ENCODE measurements at places on chromosomes 12 and 14. TPM values are rescaled to one million over a fixed set of nuclear protein-coding genes. Genes with fewer than 3 reads are reported as not detected.

GRCh38 chr14:23112359-23113178 lies 6.5 kb downstream of the CEBPE start:
- peak; percentile 90 for DNase-seq

DNA sequence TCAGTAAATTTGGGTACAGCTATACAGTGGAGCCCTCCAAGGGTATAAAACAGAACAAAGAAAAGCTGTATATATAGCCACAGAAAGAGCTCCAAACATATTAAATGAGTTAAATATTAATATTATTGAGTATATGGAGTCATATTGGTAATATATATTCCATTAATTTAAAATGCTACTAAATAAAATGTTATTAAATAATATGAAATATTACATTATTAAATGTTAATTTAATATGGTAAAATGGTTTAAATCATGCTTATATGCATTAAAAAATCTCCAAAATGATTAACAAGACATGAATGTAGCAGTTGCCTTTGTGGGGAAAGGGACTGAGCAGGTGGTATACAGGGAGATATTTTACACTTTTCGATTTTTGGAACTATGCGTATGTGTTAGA lies 164.0 kb downstream of the PELI2 start:
- no peak for DNase-seq

- no peak for DNase-seq
Measured at GRCh38 chr12:12817616-12818015, 4.5 kb downstream of the DDX47 start.

LALBA gene
- not detected for total RNA-seq

DNA sequence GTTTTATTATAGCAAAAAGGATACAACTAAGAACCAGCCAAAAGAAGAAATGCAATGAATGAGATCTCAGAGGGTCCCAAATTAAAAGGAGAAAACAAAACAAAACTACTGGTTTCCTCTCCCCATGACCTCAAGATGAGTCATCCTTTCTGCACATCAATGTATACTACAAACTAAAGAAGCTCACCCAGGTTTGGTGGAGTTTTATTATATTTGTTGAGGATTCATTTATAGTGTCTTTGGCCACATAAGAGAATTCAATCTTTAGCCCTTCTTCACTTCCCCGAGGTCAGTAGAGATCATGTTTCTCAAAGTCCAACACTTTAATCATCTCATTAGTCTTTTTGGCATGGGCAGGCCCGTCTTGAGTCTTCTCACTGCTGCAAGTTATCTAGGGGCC lies 210.6 kb downstream of the SLC6A15 start:
- no peak for DNase-seq

NPFF gene
- not detected for total RNA-seq

HAL gene
- 2.5 TPM for total RNA-seq

GRCh38 chr12:25734529-25735180 lies 181.6 kb upstream of the LMNTD1 start:
- DNase-seq = no peak

ASIC1 gene
- total RNA-seq = 0.71 TPM

DNA sequence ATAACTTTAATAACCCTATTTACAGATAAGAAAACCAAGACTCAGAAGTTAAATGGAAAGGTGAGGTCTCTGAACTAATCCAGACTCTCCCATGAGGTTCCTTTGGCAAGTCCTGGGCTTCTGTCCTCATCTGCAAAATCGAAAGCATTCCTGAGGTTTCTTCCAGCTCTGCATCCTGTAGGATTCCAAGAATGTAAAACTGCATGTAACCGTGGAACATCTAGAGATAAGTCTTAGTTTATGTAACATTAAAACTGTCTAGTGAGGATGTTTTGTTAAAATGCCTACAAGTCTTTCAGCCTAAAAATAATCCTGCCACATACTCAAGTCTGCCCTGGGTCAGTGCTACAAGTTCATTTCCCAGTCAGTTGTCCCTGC lies 7.3 kb upstream of the ITFG2 start:
- no peak for DNase-seq

DNA sequence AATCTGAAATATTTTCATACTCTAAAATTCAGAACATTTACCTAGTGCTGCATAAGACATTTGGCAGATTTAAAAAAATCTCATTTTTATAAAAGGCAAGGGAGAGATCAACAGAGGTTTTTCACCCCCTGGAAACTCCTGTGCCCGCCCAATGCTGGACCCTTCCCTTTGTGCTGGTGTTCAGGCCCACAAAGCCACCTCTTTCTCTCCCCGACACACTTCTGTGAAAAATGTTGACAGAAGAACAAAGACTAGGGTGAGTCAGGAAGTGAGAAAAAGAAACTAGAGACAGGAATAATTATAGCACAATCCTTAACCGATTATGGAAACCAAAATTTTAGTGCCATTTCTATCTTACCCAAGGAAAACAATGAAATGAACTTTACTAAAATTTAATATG lies 197.7 kb upstream of the STXBP6 start:
- DNase-seq = no peak

DNA sequence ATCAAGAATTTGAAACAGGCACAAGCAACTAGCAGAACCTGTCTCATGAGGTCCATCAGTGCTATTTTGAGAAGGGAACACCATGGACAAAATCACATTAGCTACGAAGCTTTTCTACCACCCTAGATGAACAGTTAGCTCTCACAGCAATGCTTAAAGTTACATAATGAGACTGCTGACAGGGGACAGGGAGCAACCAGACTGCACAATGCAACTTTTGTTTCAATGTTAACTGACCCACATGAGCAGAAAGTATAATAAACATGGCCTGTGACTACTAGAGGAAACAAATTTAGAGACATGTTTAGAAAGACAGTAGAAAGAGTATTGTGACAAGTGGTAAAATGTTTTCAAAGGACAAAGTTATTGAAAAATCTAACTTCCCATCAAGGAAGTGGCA lies 282.8 kb downstream of the CEP128 start:
- DNase-seq = no peak

B3GNT4 gene
- total RNA-seq = not detected

GRCh38 chr14:33951183-33951840 lies 438 bp upstream of the EGLN3 start:
- no peak for DNase-seq

- DNase-seq = no peak
Measured at GRCh38 chr14:36014236-36014635, 162.3 kb downstream of the PTCSC3 start.

GRCh38 chr12:80512781-80513180 lies 68.7 kb downstream of the PTPRQ start:
- DNase-seq = peak; percentile 81

TAS2R7 gene
- not detected for total RNA-seq

GRCh38 chr12:129246630-129247029 lies 393.4 kb downstream of the GLT1D1 start:
- no peak for DNase-seq

IFNG gene
- not detected for total RNA-seq

HOXC10 gene
- total RNA-seq = 0.16 TPM

DNA sequence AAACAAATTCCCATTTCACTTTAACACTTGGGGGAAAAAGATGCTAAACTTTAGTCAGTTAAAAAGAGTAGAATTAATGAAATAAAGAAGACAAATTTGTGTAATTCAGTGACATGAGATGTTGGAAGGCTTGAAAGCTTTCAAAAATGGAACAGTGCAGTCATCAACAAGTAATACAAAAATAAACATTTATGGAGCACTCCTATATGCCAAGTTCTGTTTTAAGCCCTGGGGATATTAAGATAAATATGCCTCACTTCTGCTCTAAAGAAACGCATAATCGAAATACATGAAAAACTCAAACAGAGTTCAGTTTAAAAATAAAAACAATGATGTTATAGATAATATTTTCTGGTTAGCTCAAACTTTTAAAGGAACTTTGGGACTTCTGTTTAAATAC lies 93.0 kb downstream of the KCNH5 start:
- no peak for DNase-seq

ADAM21 gene
- total RNA-seq = 0.13 TPM

DNA sequence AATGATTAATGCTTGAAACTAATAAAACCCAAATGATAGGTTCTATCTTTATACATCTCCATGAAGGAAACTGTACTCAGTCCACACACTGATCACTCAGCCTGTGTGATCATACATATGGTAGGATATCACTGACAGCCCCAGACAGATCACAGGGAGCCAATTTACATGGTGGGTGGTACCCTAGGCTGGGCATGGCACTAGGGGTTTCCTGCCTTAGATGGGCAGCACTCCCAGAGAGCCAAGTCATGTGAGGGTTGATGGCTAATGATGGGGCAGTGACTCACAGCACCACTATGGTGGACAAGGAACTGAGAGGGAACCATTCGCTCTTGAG lies 89.6 kb upstream of the PTPRR start:
- no peak for DNase-seq

- DNase-seq = no peak
Measured at GRCh38 chr12:24361877-24362580, 412.6 kb upstream of the SOX5 start.

GLI1 gene
- total RNA-seq = 0.13 TPM

- DNase-seq = no peak
Measured at GRCh38 chr14:72503696-72504368, 390.1 kb downstream of the DPF3 start.

DNA sequence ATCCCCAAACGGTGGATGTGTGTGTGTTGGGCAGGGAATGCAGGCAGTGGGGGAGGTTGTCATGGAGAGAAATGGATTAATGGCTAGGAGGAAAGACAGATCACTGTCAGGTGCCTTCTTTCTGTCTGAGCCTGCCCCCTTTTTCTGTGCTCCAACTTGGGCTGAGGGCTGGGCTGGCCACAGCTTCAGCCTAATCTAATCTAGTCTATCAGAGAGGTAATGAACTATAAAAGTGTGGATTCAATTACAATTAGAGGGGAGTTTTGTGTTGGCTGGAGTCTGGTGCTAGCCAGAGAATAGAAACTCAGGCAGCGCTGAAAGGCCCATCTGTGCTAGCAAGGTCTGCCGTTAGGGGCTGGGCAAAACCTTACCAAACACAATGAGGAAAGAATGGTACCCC lies 41.2 kb downstream of the NEUROD4 start:
- no peak for DNase-seq

DNA sequence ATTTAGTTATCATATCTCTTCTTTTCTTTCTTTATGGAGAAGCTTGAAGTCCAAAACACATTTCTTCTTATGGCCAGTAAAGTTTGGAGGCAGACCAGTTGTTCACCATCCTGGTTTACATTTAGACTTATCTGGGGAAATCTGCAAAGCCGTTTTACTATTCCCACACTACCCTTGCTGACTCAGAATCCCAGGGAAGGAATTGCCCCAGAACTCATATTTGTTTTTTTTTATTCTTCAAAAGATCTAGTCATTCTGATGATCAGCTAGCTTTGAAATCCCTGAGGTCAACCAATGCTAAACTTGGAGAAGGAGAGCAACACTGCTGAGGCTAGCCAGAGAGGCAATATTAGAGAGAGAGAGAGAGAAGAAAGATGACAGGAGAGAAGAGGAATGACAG lies 12.3 kb upstream of the LMO3 start:
- no peak for DNase-seq

GRCh38 chr12:110281549-110282299 lies 677 bp downstream of the ATP2A2 start:
- no peak for DNase-seq

DNA sequence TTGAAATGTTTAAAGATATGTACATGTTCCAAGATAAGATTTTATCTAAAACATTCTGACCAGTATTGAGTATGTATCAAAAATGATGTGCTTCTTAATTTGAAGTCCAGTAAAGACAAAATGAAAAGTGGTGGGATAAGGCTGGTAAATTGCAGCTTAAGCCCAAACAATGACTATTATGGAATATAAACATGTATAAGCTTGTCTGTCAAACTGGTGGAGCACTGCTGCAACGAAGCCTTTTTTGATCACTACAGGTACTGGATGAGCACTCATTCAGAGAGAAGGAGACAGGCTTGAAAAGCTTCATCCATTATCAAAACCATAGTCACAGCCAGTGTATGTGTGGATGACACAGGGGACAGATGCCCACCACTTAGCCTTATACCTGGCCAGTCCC lies 138.4 kb downstream of the ATP23 start:
- DNase-seq = no peak

- DNase-seq = no peak
Measured at GRCh38 chr12:116390401-116391335, 113.2 kb upstream of the MED13L start.

BEST3 gene
- not detected for total RNA-seq

GRCh38 chr12:64696080-64696741 lies 63.0 kb downstream of the GNS start:
- DNase-seq = no peak

- no peak for DNase-seq
Measured at GRCh38 chr14:50768680-50769079, 62.3 kb downstream of the NIN start.

DNA sequence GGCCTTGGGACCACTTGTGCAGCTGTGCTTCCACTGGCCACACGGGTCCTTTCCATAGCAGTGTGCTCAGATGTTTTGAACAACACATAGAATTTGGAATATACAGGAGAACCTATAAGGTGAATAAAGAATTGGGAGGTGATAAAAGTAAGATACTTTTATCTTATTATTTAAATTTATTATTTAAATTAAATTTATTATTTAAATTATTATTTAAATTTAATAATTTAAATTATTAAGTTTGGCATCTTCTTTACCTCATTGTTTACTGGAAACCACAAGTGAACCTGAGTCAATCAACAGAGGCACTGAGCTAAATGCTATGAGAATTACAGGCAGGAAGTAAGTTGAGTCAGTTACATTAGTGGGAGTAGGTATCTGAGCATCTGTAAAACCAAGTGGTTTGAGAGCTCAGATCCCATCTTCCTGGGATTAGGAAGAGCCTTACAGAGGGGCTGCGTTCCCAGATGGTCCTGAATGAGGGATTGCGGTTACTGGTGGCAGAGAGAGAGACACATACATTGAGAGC lies 103.1 kb downstream of the ESR2 start:
- no peak for DNase-seq

CHFR gene
- total RNA-seq = 47.0 TPM

DNA sequence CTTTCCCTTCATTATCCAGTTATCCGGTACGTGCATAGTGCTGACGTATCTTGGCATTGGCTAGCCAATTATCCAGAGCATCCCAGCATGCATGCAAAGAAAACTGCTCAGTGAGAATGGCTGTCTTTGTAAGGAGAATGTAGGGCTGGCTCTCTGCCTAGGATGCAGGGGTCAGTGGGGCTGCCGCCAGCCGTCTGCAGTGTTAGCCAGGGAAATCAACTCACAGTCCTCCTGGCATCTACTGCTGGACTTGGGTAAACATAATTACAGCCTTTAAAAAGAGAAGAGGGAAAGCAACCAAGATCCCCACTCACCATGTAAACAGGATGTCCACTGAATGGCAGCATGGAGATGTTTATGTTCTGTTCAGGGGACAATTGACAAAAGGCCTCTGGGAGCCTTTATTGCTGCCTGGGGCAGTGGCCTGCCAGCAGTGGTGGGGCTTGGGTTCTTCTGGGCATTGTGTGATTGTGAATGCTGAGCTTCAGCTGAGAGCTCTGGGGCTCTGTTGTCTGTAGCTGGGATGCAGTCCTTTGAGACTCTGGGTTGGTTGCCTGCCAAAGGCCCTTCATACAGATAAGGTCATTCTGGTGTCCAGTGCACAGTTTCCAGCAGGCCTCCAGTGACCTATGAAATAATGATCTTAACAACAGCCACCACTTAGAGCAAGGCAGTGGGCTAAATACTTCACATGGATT lies 121.8 kb downstream of the TBC1D30 start:
- no peak for DNase-seq

C14orf132 gene
- 2.7 TPM for total RNA-seq

- no peak for DNase-seq
Measured at GRCh38 chr12:89062996-89063395, 289.3 kb downstream of the DUSP6 start.

All from mesenteric fat pad (tissue), 1 donor.